Fibroblast of upper back skin (primary cell): ENCODE measurements at places on chromosomes 12 and 14.

DNA sequence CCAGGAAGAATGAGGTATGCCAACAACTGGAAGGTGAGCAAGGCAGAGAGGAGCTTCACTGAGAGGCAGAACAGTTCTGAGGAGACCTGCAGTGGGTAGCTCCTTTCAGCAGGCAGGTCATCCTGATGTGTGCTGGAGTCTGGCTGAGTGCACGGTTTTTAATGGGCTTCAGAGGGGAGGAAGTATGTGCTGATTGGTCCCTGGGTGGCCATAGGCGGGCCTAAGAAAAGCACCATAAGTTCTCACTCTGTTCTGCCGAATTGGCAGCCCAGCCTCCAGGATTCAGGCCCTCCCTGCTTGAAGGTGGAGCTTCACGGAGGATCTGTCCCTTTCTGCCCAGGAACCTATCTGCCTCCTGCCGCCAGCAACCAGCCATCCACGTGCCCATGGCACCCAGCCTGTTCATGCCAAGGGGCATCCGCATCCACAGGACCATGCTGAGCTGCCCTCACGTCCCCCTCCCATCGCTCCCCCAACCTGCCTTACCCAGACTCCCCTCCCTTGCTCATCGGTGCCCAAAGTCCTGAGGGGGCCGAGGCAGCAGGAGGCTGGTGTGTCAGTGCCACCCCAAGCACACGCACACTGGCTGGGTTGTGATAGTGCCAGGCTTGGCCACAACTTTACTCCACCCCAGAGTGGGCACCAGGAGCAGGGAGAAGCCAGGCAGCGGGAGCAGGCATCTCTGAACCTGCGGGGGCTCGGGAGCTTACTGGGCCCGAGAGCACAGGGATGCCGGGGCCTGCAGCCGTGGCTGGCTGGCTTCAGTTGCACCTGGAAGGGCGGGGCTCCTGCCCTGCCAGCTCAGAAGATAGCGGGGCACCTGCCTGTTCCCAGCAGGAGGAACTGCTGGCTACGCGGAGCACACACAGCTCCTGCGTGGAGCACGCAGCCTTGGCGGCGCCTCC lies 608.4 kb upstream of the FOXG1 start:
- DNase-seq: no peak

- no peak for DNase-seq
Observed at GRCh38 chr14:102086709-102086971, 204 bp downstream of the HSP90AA1 start.

DNA sequence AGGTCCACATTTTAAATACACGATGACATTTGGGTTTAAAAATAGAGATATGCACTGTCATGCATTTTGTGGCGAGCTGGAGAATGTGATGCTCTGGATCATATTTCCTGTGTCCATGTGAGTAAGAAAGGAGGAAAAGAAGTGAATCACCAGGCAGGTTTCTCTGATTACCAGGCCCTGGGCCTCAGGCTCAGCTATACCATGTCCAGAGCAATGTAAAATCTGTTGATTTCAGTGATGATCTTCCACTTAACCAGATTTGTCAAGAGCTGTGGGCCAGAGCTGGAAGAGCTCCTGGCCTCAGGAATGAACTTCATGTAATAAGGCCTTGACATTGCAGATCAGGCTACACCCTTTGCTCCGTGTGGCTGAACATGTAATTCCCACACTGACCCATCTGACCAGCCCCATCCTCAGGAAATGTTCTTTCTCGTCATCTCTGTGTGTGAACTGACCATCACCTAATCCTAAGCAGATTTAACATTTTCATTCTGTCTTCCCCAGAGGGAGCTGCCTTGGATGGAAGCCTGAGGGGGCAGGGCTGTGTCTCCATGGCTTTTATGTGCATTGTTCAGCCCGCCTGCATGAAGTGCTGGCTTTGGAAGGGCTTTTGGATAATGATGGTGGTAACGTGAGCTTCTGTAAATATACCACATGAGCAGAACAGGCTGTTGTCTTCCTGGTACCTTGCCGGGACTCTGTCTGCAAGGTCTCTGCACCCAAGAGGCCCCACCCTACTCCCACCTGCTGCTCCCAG lies 54.5 kb downstream of the CRACR2A start:
- peak; percentile 98 for DNase-seq

- no peak for DNase-seq
Observed at GRCh38 chr12:86429824-86430223, 173.6 kb upstream of the MGAT4C start.

DNA sequence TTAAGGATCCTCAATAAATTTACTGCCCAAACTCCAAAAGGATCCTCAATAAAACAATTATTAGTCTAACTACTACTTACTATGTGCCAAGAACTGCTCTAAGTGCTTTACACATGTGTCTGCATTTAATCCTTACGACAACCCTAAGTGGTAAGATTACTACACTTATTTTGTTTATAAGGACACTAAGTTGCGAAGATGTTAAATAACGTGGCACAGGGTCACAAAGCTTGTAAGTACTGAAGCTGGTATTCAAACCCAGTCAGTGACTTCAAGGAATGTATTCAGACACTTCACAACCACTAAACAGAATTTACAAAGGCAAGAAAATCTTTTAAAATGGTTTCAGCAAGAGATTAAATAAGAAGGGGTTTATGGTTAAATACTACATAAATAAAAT lies 13.0 kb downstream of the FERMT2 start:
- no peak for DNase-seq

GRCh38 chr14:71206123-71206522 lies 298.9 kb downstream of the PCNX1 start:
- no peak for DNase-seq

GRCh38 chr14:76456200-76456599 lies 80.3 kb downstream of the ESRRB start:
- DNase-seq: peak; percentile 19
